ENCODE measurements at places on chromosomes 7 and 10.

DNA sequence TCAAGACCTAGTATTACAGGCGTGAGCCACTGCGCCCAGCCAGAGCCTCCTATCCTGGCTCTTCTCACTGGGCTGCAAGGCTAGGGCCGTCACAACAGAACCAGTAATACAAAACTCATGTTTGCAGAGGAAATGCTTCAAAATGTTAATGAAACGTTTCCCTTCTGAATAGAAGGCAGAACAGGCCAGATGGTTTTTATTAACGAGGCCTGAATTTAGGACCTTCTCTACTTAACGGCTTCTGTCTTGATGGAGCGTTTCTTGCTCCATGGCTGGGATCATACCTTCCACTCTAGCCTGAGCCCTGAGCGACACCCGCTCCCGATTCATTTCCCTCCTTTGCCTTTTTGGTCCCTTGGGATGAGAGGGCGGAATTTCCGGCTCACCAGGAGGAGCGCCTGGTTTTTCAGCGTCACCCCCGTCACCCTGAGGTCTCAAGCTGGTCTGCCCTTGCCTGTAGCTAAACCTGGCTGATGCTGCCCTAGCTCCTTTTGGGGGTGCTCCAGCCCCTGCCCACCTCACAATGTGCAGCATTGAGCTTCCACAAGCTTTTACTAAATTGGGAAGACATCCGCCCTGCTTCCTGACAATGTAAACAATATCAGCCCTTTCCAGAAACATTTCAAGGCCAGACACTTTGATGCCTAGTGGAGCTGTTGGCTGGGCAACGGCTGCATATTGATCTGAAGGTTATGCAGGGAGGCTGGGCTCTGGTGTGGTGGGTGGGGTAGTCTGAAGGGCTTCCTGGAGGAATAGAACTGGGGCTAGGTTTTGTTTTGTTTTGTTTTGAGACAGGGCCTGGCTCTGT lies 5.2 kb downstream of the CLIP2 start:
- DNase-seq: no peak

DNA sequence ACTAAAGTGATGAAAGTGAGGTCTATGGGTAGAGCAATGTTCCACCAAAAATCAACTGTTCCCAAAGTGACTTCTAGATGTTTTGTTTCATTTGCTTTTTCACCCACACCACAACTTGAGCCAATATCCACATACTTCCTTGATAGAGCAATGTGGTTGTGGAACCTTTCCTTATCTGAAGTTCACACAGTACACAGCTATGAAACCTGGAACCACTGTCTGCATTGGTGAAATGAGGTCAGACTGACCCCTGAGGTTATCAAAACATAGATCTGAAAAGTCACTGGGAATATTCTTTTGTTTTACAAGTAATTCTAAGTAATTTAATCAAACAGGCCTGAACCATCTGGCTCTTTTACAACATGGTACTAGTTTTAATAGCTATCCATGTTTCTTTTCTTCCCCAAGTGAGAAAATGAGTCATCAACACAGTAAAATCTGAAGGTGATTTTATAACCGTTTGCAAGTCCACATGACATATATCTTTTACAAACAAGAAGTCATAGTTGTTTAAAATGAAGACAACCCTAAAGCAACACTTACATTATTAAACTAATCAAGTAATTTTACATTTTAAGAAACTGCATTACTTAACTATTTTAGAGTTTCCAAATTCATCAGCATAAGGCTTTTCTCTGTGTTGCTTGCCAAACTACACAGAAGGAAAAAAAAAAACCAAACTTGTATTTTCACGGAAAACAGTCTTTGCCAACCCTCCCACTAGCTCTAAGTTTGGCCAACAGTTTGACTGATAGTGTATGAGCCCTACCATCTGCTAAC lies 80.3 kb downstream of the LRRC17 start:
- no peak for DNase-seq

GRCh38 chr10:116121640-116122525 lies 151.1 kb downstream of the GFRA1 start:
- no peak for DNase-seq

DNA sequence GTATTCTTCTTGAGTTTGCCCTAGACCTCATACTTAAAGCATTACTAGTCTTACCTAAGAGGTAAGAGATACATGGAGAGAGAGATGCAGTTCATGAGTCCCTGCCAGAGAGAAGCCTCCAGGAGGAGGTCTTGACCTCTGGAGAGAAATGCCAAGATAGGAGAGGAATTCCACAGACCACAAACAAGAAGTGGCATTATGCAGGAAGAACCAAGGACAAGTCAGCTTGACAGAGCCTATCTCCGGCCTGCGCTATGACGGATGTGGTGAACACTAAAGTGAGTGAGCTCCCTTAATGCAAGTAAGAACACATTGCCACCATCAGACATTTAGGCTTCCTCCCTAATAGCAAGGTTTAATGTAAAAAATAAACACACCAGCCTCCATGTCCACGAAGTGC lies 27.9 kb upstream of the COL1A2 start:
- DNase-seq: no peak

All from stimulated activated CD8-positive, alpha-beta memory T cell treated with anti-CD3 and anti-CD28 coated beads, Interleukin-15, amount 100 ng/mL, for 4 hours (primary cell).